ENCODE measurements at places on chromosomes 3 and 15. TPM values are rescaled to one million over a fixed set of nuclear protein-coding genes. Genes with fewer than 3 reads are reported as not detected.

Gene KIF15
- total RNA-seq: 0.83 TPM

- no peak for DNase-seq
These were observed 292.6 kb downstream of the SUCLG2 start for GRCh38 chr3:67361770-67362169.

DNA sequence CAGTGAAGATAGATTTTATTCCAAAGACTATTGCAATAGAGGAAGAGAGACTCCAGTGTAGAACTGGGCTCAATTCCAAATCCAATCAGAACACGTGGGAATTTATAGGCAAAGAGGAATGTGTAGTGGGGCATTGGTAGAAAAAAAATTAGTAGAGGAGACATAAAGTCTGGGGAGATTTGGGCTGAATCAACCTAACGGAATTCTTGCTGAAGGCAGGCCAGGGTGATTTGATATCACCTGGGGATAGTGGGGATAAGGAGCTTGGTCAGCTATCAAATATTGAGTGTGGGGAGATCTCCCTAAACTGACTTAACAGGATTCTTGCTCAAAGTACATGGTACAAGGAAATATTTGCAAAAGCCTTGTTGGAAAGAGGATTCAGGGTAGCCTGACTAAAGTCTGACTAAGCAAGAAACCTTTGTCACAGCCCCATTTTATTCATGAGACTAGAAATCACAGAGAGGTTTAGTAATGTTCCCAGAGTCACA is 29.6 kb downstream of the SST start:
- DNase-seq: no peak

Gene TGM5
- 0.91 TPM for total RNA-seq

DNA sequence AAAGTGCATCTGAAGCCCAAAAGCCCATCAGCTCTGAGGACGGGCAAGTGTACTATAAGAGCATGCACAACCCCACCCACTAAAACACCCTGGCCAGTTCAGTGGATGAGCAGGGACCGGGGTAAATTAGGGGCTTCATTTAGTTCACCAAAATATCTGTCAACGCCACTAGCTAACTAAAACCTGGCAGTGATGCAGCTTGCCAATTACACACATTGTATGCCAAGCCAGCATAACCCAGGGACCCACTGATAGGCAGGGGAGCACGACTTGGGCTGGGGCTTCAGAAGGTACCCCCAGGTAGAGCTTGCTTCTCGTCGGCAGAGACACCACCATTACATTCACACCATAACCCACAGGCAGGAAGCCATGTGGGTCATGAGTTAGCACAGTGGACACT is 47.0 kb downstream of the PTPN23 start:
- peak; percentile 28 for DNase-seq

Gene TNIK
- total RNA-seq: 17.1 TPM

Gene CYP8B1
- not detected for total RNA-seq

- DNase-seq: no peak
These were observed 16.9 kb upstream of the CFAP161 start for GRCh38 chr15:81117136-81117535.

- no peak for DNase-seq
These were observed 303.4 kb downstream of the DIPK2A start for GRCh38 chr3:144275005-144275404.

Gene COL6A6
- total RNA-seq: 0.34 TPM

GRCh38 chr3:193506921-193507320 is 47.8 kb downstream of the ATP13A4 start:
- no peak for DNase-seq

DNA sequence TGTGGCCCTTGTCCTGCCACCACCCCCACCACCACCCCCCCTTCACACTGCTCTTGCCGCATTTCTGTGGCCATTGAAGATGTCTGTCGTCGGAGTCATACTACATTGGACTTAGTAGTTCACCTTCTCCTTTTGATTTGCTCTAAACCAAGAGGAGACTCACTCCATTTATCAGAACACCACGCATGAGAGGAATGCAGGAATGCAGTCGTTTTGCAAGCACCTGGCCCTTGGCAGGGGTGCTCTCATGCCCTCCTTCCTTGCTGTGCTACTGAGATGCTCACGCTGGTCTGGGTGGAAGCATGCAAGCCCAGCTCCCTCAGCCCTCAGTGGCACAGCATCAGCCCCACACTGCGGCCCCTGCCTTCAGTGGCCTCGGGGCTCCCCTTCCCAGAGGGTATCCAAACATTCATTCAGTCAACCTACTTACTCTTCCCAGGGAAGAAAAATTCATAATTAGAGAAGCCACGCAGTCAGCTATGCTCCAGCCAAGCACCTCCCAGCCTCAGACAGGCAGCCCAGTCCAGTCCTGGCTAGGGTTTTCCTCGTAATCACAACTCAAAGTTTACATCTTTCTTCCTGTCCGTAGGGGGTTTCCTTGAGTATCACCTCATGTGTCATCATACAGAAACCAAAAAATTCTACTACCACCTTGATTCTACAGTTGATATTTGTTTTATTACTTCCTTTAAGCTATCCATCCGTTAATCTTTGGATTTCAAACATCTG is 520.0 kb downstream of the GABRG3 start:
- no peak for DNase-seq

DNA sequence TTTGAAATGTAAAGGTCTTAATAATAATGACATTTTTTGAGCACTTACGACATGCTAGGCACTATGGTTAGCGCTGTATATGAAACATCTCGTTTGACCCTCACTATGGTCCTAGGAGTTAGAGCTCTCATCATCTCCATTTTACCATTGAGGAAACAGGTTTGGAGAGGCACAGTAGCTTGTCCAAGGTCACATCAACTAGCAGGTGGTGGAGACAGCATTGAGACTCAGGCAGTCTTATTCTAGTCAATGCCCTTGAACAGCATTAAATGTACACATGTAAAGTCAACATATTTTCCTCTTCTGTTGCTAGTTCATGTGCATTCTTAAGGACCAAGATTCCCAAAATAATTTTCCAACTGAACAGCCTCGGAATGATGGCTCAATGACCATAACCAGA is 4.8 kb downstream of the ARHGEF3 start:
- no peak for DNase-seq

DNA sequence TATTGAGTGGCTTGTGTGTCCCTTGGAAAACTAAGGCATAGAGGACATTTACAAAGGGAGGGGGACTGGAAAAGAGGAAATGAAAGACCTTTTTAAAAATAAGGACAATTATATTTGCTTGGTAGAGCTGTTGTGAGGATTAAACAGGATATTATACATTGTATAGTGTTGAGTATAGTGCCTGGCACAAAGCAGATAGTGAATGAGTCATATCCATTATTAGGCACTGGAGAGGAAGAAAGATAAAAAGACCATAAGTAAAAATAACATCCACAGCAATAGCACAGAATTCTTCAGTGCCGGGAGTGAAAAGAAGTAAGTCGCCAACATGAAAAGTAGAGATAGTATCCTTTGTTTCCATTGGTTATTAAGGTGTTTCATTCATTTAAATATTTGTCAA is 623.3 kb downstream of the PDCD6IP start:
- DNase-seq: no peak

Gene EHD4
- total RNA-seq: 64.1 TPM

DNA sequence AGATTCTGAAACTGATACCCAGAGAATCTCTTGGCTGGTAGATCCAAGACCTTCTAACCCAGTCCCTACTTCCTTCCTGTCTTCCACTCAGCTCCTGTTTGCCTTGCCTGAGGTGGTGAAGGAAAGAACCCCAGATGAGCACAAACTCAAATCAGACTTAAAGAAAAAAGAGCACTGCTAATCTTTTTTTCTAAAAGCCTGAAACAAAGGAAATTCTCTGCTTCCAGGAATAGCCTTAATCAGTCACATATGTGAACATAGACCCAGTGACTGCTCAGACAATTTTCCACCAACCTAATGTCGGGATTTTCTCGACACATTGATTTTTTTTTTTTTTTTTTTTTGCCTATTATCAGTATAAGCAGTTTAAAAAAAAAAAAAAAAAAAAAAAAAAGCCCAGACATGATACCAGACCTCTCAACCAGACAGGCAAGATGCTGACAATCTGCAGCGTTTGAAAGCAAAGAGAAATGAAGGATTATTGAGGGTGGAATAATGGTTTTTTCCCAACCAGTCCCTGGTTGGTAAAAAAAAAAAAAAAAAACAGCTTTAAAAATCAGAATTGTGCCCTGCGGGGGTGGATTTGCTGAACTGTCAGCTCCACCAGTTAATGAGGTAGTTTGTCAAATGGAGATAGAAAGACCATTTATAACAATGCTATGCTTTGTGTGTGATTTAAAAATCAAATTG is 256.8 kb upstream of the RARB start:
- no peak for DNase-seq

GRCh38 chr3:188627652-188628051 is 473.7 kb downstream of the LPP start:
- DNase-seq: no peak

Gene WDR93
- total RNA-seq: 0.68 TPM

Gene ANKUB1
- not detected for total RNA-seq

DNA sequence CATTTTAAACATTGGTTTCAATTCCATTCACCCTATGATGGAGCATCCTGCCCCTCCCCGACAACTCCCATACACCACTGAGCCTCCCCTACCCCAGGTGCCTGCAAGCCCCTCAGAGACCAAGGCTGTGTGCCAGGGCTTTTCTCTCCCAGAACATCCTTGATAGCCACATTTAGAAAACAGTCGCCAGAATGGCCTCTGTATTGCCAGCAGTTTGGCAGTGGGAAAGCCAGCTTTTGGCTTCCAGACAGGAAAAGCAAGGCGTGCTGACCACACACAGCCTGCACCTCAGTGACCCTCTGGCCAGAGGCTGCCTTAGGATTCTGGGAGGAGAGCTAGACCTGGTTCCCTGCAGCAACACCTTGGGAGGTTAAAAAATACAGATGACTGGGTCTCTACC is 18.2 kb upstream of the HRH1 start:
- DNase-seq: no peak

GRCh38 chr3:192409838-192410683 is 317.3 kb downstream of the FGF12 start:
- no peak for DNase-seq

Measured in ureter (tissue), 1 donor.